Daoy (cell line): ENCODE measurements at places on chromosomes 6 and 20. TPM values are rescaled to one million over a fixed set of nuclear protein-coding genes. Genes with fewer than 3 reads are reported as not detected.

- no peak for DNase-seq
Measured at GRCh38 chr20:62483613-62484458, 8.0 kb upstream of the GATA5 start.

- no peak for DNase-seq
Measured at GRCh38 chr6:122770835-122771601, 8.5 kb upstream of the FABP7 start.

DNA sequence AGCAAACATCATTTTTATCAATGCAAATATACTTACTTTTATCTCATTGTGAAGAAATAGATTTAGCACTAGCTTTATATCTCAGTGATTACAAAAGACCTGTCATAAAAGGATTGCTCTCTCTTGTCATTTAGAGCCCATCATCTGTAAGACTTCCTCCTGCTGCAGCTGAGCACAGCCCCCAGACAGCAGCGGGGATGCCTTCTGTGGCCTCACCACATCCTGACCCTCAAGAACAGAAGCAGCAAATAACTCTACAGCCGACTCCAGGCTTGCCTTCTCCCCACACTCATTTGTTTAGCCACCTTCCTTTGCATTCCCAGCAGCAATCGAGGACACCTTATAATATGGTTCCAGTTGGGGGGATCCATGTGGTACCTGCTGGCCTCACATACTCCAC is 127.0 kb upstream of the EDN1 start:
- DNase-seq, result no peak

GRCh38 chr6:26445934-26446667 is 5.8 kb downstream of the BTN3A3 start:
- DNase-seq, result peak; percentile 10

DNA sequence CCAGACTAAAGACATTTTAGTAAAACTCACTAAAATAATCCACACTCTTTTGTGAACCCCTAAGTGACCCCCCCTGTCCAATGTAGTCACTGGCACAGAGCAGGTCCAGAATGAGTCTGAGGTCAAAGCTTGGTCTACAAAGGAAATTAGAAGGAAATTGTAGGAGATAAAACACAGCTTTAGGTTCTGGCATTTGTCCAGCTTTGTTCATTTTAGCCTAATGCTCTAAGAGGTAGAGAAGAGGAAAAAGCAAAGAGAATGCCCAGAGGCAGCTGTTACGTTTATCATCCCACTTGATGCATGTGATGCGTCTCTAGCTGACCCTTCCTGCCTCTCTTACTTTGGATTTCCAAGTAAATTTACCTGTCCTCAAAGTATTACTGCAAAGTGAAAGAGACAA is 62.5 kb downstream of the CNKSR3 start:
- peak; percentile 66 for DNase-seq

DNA sequence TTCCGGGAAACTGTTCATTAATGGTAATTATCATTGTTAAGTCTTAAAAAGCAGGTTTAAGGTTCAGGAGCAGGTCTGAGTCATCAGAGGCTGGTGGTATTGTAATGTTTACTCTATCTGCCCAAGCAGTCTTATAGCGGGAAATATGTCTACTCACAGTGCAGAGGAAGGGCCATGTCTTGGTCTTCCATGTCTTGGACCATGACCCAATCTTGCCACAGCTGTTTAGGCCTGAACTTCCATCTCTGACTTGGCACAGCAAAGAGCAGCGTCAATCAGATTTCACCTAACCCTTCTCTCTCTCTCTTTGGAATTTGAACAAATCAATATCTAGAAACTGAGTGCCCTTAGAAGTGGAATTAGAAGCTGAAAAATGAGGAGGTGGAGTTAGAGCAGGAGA is 25.8 kb downstream of the SLC2A12 start:
- peak; percentile 48 for DNase-seq

Gene MAFB
- total RNA-seq, result 0.97 and 1.1 TPM in 2 replicates

Gene CTCFL
- 0.06 TPM in 1 of 2 replicates, not detected in the other for total RNA-seq

Gene ZNF391
- total RNA-seq, result 0.74 and 9.7 TPM in 2 replicates
